Stimulated activated CD4-positive, alpha-beta T cell treated with anti-CD3 and anti-CD28 coated beads, Interleukin-4, amount 100 ng/mL, for 48 hours (primary cell): ENCODE measurements at places on chromosomes 16 and 17.

DNA sequence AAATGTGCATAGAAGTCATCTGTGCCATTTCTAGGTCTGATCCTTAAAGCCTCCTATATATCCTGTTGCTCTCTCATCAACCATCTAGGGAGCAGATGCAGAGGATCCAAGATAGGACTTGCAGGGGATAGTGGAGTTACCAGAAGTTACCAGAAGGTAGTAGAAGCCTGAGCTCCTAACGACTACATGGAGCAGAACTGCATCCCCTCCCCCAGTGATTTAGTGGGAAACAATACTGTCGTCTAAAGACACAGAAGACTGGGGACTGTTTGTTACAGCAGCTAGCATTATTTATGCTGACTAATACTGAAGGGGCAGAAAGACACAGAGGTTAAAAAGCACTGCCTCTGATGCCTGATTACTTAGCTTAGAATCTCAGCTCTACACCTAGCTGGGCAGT lies 15.8 kb downstream of the GP2 start:
- DNase-seq, result no peak

DNA sequence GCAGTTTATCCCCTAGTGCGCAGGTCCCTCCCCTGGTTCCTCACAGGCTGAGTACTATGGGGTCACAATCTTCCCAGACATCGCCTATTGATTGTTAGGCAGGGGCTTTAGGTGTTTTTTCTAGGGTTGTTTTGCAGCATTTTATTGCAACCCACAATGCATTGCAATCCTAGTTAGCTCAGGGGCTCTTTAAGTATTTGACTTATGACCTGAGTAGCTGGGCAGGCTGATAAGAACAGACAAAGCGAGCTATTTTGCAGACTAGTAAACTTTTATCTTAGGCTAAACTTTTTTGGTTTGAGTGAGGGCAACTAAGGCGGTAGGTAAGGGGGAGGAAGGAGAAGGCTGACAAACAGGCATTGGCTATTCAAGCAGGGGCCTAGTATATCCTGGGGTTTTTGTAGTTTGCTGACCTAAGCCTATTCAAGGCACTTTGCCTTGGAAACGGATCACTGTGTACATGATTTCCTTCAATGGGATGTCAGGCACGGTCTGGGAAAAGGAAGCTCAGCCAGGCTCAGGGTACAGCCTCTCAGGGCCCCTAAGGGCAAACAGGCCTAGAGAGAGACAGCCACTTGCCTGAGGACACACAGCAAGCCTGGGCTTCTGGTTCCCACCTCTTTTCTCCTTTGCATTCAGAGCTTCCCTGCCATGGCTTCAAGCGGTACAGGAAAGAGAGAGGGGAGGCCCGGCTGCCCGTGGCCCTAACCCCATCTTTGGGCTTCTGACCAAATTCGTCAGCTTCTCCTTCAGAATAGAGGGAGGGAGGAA lies 6.4 kb downstream of the DRC7 start:
- no peak for DNase-seq

DNA sequence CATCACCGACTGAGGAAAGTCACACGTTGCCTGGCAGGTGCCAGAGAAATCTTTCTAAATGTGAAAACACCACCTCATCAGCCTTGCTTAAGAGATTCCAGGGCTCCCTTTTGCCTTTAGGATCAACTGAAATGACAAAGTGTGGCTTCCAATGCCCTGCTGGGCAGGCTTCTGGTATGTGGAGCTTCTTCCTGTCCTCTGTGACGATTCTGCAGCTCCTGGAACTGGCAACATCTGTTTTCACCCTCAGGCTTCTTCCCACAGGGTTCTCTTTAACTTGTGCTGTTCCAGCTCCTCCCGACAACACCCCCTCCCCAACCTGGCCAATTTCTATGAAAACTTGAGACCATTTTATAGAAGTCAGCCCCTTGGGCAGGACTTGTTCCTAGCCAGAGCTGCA lies 4.8 kb upstream of the ZDHHC1 start:
- no peak for DNase-seq

GRCh38 chr16:22299036-22299435 lies 1.8 kb downstream of the POLR3E start:
- no peak for DNase-seq

- no peak for DNase-seq
Measured at GRCh38 chr17:62648956-62649294, 21.5 kb downstream of the MRC2 start.

DNA sequence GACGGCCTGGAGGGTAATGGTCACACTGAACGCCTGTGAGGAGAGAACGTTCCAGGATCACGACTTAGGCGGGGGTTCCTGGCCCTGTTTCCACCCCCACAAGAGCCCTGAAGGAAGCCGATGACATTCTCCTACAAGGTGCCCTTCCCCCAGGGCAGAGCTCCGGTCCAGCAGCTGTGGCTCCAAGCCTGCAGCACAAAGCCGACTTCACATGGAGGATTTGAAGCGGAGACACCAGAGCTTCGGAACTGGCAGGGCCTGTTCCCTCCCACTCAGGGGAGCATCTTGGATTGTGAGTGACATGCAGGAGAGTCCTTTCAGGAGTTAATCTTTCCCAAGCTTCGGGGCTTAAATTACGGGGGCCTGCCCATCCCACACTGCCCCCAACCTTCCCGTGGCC lies 5.0 kb downstream of the FADS6 start:
- DNase-seq, result no peak

DNA sequence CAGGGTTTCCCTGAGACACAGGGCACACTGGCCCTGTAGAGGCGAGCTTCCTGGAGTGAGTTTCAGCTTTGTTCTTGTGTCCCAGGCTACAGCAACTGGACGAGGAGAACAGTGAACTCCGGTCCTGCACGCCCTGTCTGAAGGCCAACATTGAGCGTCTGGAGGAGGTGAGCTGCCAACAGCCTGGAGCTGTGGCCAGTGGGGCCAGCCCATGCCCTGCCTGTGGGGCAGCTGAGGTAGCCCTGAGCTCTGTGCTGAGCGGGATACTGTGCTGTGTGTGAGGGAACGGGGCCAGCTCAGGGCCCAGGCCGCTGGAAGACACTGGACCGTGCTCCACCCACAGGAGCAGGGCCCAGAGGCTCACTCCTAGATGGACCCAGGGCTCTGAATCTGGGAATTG lies 8.7 kb upstream of the CAPN15 start:
- no peak for DNase-seq

DNA sequence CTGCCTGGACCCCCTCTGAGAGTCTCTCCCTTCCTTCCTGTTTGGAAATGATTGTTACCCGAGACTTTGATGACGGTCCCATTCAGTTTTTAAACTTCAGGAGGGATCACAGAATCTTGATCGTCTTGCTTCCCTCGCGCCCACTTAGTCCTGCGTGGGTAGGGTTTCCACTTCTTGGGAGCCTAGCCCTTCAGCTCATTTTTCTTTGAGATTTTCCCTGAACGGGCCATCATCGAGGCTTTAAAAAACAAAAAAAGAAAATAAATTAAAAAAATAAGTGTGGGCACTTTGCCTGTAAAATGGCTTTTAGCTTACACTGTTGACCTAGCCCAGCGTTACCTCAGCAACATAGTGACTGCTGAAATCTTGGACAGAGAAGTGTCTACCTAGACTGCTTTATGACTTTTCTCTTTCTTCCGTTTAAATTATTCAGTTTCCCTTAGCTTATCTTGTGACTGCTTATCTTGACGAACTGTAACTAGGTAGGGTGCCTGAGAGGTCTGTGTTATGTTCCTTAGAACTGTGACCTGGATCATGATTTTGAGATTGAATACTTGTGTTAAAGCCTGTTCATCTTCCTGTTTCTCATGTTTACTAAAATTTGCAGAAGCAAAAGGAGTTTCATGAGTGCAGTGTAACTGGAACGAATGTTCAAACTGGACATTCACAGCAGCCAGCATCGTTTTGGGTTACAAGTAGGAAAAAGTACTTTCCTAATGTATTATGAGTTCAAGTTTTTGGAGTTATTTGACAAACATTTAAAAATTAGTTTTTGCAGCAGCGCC lies 874 bp downstream of the WWP2 start:
- no peak for DNase-seq

- DNase-seq, result no peak
Measured at GRCh38 chr16:53629151-53629550, 74.5 kb downstream of the RPGRIP1L start.

DNA sequence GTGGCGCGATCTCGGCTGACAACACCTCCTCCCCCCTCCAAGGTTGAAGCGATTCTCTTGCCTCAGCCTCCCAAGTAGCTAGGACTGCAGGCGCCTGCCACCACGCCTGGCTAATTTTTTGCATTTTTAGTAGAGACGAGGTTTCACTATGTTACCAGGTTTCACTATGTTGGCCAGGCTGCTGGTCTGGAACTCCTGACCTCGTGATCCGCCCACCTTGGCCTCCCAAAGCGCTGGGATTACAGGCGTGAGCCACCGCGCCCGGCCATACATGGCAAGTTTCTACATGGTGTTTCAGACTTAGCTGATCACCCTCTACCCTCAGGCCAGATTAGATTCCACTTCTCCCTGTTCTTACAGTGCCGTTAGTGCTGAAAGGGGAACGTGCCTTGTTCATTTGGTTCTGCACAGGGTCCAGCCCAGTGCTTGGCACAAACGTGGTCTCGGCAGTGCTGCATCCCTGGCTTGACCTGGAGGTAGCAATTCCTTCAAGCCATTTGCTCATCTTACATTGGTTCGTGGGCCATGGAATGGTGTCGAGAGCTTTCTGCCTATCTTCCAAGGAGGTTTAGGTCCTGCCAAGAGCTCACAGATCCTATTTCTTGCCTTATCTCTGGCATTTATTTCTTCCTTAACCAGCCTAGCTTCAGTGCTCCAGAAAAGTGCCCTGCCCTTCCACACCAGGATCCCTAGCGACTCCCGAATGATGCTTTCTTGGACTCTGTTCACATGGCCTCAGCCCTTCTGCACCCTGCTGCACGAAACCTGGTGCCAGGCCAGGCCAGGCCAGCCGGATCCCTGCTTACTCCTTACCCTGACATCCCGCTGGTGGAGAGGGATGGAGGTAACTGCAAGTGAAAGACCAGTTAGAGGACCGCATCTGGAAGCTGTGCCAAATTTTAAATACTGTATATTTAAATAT lies 14.8 kb upstream of the AURKB start:
- DNase-seq, result no peak

GRCh38 chr16:75198135-75198600 lies 8.8 kb downstream of the CTRB2 start:
- DNase-seq, result no peak

DNA sequence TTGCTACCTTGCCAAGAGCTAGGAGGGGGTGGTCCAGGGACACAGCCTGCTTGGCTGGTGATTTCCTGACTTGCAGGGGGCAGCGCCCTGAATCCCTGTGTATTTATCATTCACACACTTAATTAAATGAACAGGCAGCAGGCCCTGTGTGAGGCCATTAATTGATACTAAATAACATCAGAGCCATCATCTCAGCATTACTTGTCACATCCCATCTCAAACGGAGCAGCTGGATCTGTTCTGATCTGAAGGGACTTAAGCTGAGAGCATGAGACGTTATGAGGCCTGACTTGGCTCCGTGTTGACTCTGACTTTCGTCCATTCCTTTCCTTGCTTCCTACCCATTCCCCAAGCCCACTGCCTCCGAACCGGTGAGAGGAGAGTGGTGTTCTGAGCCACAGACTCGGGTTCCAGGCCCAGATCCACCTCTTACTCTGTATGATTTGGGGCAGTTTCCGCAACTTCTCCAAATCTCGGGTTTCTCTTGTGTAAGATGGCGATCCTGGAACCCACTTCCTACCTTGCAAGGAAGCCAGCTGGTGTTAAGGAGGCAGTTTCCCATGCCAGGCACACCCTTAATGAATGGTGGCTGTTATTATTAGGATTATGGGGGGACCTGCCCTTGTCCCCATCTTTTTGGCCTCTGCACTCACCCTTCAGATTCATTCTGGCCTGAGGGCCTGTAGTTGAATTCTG lies 33.8 kb downstream of the CACNA1G start:
- no peak for DNase-seq

DNA sequence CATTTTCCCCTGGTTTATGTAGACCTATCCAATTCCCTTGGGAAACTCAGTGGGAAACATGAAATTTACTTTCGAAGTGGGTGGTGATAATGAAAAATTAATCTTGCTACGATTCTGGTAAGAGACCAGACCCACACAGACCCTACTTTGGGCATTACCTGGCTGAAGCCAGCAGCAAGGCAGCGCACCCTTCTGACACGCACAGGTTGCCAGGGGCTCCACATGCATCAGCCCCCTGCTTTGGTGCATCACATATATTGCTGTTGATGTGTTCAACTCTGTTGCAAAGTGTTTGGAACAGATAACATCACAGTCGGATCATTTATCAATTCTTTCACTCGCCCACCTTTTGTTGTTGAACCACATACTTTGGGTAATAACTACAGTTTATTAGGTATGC lies 26.6 kb downstream of the SMARCE1 start:
- DNase-seq, result no peak

DNA sequence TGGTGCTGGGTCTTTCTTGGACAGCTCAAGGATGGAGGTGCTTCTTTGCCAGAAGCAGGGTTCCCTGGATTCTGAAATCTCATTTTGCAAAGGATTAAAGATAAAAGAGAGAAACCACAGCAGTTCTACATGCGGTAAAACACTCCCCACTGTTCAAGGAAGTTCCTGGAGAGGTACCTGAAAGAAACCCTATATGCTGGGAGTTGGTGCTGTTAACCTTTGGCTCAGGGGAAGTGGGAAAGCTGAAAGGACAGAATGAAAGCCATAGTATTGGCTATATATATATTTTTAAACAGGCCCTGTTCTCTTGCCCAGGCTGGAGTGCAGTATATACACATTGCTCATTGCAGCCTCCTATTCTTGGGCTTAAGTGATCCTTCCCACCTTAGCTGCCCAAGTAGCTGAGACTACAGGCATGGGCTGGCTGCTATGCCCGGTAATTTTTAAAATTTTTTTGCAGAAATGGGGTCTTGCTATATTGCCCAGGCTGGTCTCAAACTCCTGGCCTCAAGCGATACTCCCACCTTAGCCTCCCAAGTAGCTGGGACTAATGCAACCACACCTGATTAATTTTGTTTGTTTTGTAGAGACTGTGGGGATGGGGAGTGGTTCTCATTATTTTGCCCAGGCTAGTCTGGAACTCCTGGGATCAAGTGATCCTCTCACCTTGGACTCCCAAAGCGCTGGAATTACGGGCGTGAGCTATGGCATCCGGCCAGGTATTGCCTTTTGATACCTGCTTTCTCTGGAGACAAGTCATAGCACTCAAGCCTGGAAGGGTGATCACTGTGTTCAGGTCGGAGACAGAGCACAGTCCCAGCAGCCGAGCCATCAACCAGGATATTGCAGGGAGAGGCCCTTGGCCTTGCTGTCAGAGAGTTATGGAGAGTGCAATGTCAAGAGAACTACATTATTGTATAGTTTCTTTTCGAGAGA lies 55.2 kb downstream of the MSI2 start:
- DNase-seq, result no peak
